ENCODE measurements at places on chromosomes 16 and 17. TPM values are rescaled to one million over a fixed set of nuclear protein-coding genes. Genes with fewer than 3 reads are reported as not detected.

- DNase-seq = no peak
Observed at GRCh38 chr17:49521471-49522356, 26.6 kb downstream of the NGFR start.

- DNase-seq = no peak
Observed at GRCh38 chr17:67051155-67051538, 6.8 kb downstream of the CACNG1 start.

DNA sequence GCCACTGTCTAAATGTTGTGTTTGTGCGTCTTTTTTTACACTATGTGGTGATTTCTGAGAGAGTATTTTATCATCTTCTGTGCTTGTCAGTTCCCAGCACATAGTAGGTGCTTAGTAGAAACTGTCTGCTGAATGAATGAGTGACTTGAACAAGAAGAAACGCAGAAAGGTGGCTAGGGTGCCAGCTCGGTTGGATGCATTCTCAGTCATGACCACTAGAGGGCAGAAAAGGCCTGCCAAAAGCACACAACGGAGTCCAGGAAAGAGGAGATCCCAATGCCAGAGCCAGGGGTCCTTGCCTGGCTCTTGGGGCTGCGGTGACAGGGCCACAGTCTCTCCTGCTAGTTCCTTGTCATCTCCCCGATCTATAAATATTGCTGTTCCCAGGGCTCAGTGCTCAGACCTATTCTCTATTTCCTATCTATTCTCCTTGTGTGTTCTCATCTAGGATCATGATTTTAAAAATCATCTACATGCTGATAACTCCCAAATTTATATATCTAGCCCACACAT is 57.3 kb upstream of the CCL1 start:
- DNase-seq = peak; percentile 36

- DNase-seq = no peak
Observed at GRCh38 chr17:72658675-72659074, 433.8 kb downstream of the SLC39A11 start.

The LDHD gene
- not detected for total RNA-seq

The GNG13 gene
- total RNA-seq = not detected

- peak; percentile 92 for DNase-seq
Observed at GRCh38 chr17:76048711-76049110, 21.6 kb upstream of the EVPL start.

DNA sequence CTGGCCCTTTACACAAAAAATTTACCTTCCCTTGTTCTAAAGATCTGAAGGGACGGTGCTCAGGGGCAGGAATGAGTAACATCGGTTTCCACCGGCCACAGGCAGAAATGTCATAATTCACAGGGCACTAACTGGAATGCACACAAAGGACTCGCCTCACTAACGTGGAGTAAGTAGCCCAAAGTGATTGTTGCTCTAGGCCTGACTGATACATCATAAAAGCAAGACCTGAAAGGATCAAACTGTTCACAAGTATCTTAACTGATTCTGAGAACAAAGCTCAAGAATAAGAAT is 8.9 kb upstream of the TCF25 start:
- DNase-seq = peak; percentile 7

DNA sequence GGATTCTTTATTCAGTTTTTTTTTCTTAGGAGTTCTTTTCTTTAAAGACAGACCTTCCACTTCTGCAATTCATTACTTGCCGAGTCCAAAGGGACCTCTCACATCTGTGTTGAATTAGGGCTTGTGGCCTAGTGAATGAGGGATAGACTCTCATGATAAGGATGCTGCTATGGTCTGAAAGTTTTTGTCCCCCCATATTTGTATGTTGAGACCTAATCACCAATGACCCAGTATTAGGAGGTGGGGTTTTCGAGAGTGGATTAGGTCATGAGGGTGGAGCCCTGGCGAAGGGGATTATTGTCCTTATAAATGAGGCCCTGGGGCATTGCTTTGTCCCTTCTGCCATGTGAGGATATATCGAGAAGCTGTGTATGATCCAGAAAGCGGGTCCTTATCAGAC is 9.5 kb downstream of the KRT12 start:
- no peak for DNase-seq

The PRSS33 gene
- total RNA-seq = not detected

GRCh38 chr16:85491058-85491771 is 121.9 kb upstream of the GSE1 start:
- no peak for DNase-seq

GRCh38 chr17:49018748-49019147 is 21.6 kb downstream of the IGF2BP1 start:
- no peak for DNase-seq

The ZNF778 gene
- 9.0 TPM for total RNA-seq

The HLF gene
- total RNA-seq = 0.26 TPM

GRCh38 chr17:3952186-3952585 is 12.1 kb downstream of the ATP2A3 start:
- DNase-seq = no peak

The SOX15 gene
- total RNA-seq = 2.0 TPM

The BICDL2 gene
- total RNA-seq = not detected

DNA sequence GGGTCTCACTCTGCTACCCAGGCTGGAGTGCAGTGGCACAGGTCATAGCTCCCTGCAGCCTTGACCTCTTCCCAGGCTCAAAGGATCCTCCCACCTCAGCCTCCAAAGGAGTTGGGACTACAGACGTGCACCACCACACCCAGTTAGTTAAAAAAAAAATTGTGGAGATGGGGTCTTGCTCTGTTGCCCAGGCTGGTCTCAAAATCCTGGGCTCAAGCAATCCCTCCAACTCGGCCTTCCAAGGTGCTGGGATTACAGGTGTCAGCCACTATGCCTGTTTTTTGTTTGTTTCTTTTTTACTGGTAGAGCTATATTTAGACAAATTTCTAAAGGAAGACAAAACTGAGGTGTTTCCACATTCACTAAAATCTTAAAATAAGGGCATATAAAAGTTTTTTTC is 1.7 kb downstream of the CMTR2 start:
- no peak for DNase-seq

DNA sequence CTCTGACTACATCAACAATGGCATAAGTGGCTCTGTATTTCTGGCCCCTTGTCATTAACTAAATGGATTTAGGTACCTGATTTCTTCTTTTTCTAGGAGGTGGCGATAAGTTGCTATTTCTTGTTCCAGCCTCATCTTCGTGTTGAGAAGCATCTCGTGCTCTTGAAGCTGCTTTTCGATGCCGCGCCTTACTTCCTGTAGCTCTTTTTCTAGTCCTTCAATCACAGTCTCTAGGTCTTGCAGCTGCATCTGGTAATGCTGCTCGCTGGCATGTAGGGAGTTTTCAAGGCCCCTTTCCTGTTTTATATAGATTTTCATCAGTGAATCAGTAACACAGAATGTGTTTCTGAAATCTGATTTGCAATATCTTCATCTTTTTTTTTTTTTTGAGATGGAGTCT is 5.1 kb downstream of the KRT222 start:
- DNase-seq = no peak

GRCh38 chr16:79839466-79840341 is 239.2 kb upstream of the MAF start:
- DNase-seq = no peak

DNA sequence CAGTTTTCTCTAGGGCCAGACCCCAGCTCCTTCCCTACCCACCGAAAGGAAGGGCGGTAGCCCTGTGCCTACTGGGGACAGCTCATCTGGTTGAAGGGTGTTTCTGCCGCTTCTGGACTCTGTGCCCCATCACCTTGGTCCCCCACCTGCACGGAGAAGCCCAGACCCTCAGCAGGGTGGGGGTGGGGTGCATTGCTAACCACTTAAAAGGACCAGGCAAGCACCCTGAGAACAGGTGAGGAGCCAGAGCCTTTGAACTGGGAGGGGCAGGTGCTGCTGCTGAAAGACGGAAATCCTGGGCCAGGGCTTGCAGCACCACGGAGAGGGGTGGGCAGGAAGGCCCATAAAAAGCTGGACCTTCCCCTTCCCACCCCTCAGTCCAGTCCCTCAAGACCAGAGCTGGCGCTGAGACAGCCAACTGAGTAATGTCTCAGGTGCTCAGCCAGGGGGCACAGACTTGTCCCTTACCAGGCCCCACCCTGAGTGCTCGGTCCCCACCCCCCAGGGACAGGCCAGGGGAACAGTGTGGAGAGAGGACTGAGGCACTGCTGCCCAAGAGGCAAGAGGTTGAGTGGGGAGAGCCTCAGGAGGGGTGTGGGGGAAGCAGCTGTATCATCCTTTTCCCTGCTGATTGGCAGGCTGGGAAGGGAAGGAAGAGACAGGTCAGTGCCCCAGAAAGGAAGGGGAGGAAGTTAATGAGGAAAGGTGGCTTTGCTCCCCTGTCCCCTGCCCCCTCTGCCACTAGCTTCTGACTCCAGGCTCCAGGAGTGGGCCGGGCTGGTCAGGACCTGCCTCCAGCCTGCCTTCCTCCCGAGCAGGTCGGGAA is 10.9 kb upstream of the SP2 start:
- DNase-seq = no peak

- no peak for DNase-seq
Observed at GRCh38 chr17:35537601-35538141, at the start of gene SLFN12L. TSS of gene SLFN12L (minus strand) at chr17:35537678. CDS start at chr17:35522364, 15,314 bp downstream.

The SULT1A2 gene
- not detected for total RNA-seq
